Breast epithelium (tissue), 4 donors: ENCODE measurements at places on chromosomes 4 and X. TPM values are rescaled to one million over a fixed set of nuclear protein-coding genes. Genes with fewer than 3 reads are reported as not detected.

The TMEM144 gene
- total RNA-seq: 50.1 TPM

The TMSB15C gene
- 4.1 TPM for total RNA-seq

The VEGFC gene
- 11.2 TPM for total RNA-seq

The EREG gene
- total RNA-seq: 0.80 TPM

The RPGR gene
- 40.3 TPM for total RNA-seq

The REPS2 gene
- total RNA-seq: 13.1 TPM

The CD40LG gene
- total RNA-seq: 0.33 TPM

The POF1B gene
- total RNA-seq: 19.5 TPM

The DUSP21 gene
- not detected for total RNA-seq

The WFS1 gene
- total RNA-seq: 37.1 TPM

The TRIM61 gene
- total RNA-seq: 0.44 TPM

The RAB40AL gene
- 2.0 TPM for total RNA-seq
